ENCODE measurements at places on chromosomes 6 and 20.
A peak's percentile ranks its signal among the peaks of the same experiment; 100 is the strongest.

DNA sequence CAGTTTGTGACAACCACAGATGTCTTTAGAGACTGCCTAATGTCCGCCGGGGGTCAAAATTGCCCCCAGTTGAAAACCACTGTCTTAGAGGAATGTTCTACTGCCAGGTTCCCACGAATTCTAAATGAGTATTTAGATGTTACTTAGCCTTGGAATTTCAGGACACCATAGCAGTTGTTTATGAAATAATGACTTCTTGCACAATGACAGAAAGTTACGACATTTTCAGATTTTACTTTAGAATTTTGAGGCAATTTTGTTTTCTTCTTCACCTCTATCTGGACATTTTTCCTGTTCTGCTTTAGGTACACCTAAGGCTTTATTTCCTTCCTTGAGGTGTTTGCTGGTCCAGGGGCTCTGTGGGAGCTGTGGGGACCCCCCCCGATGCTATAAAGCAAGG, 83.4 kb downstream of the CCDC170 start:
- DNase-seq, result no peak

- DNase-seq, result no peak
Measured at GRCh38 chr6:130713144-130713543, 114.1 kb upstream of the SMLR1 start.

- no peak for DNase-seq
Measured at GRCh38 chr6:129331450-129332138, 378.4 kb downstream of the ARHGAP18 start.

DNA sequence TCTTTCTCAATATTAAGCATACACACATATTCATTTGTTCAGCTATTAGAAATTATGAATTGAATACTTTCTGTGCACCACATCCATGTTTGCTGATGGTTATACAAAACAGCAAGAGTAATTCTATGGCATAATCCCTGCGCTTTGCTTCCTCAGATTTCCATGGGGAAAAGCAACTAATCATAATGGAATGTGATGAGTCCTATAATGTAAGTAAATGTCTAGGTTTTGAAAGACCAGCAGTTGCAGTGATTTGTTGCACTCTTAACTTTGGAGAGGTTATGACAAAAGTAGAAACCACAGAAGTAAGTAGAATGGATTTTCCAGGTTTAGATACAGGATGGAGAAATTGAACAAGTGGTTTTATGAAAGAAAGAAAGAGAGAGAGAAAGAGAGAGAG, 652.1 kb downstream of the CBLN4 start:
- no peak for DNase-seq

DNA sequence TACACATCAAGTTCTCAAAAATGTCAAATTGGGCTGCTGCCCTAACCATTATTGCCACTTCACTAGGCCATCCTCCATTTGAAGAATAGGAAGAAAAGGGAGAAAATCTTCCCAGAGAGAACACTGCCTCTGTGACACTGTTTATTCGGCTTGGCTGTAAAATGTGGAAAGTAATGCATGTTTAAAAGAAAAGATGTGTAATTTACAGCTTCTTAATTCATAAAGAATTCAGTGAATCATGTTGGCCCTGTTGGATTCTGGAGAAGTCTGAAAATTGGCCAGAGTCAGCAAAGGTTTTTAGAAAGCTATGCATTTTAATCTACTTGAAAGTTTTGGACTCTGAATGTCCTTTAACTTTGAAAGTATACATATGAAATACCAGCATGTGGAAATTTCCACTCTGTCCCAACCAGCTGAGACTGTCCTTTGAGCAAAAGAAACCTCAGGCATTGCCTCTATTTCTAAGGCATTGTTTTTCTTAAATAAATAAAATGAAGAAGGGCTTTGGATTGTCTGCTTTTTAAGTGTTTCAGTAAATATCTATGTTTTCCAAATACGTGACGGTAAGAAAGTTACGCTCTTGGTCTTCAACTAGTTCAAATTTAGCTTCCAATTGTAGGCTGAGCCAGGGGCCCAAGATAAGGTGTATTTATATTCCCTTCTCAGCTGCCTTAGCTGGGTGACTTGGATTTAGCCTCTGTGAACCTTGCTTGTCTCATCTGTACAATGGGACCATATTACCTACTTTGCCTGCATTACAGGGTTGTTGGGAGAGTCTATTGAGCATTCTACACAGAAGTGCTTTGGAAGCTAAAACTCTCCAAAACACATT, 222.2 kb downstream of the UST start:
- DNase-seq, result no peak

- no peak for DNase-seq
Measured at GRCh38 chr20:50585678-50586077, 75.5 kb downstream of the PTPN1 start.

GRCh38 chr6:84033523-84034451, at the start of gene MRAP2:
Gene MRAP2 (plus strand): TSS chr6:84033772. CDS start chr6:84055319, 21,547 bp downstream.
- DNase-seq, result peak; percentile 54

DNA sequence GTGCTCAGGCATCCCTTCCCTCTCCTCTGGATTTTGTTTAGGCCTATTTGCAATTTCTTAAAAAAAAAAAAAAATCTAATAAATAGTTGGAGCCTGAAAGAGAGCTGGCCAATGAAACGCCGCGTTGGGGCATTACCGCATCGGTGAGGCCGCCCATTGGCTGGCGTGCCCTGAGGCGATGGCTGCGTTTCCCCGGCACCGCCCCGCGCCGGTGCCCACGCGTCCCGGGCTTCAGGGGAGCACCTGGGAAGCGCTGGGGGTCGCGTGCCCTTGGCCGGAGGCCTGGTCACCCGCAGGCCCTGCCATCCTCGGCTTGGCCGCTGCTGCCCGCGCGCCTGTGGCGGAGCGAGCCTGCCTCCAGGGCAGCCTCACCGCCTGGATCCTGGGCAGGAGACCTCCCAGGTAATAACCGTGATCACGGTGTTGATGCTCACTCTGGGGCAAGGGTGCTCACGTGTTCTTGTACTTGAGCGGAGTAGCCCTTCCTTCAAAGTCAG, 155.4 kb downstream of the NRN1 start:
- DNase-seq, result peak; percentile 49

DNA sequence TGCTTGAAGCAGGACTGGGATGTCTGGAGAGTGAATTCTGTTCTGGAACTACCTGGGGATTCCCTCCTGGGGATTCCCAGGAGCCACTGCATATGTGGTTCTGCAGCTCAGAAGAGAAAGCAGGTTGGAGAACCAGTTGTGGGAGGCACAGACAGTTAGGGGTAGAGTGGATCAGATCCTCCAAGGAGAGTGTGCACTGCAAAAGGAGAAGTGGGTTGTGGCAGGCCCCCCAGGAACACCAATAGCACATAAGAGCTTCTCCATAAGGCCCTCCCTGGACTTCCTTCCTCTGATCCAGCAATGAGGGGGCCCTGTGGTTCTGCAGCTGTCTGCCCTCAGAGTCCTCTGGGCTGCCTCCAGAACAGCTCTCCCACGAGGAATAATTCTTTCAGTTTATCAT, 369.2 kb upstream of the CNR1 start:
- no peak for DNase-seq

DNA sequence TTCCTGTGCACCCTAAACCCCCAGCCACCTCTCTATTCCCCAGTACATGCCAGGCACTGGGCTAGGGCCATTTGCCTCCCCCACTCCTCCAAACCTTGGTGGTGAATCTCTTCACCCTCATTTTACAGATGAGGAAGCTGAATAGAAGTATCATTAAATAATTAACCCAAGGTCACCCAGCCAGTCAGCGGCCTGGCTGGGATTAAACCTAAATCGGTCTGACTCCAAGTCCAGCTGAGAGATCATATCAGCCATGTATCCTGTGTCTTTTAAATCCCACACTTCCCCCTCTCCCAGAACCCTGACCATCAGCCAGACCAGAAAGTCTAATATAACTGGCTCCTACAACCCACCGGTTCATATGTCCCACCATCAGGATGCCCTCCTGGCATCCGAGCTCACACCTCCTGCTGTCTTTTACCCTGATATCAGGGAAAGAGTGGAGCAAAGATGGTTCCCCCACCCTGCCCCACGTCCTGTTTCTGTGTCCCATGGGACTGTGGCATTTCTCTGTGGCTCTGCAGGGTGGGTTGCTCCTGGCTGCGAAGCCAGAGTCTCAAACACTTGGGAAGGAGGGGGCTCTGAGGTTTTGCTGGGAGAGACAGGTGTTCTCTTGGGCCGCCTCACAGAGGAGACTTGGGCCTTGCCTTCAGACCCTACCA, 145.3 kb downstream of the VEGFA start:
- peak; percentile 16 for DNase-seq

DNA sequence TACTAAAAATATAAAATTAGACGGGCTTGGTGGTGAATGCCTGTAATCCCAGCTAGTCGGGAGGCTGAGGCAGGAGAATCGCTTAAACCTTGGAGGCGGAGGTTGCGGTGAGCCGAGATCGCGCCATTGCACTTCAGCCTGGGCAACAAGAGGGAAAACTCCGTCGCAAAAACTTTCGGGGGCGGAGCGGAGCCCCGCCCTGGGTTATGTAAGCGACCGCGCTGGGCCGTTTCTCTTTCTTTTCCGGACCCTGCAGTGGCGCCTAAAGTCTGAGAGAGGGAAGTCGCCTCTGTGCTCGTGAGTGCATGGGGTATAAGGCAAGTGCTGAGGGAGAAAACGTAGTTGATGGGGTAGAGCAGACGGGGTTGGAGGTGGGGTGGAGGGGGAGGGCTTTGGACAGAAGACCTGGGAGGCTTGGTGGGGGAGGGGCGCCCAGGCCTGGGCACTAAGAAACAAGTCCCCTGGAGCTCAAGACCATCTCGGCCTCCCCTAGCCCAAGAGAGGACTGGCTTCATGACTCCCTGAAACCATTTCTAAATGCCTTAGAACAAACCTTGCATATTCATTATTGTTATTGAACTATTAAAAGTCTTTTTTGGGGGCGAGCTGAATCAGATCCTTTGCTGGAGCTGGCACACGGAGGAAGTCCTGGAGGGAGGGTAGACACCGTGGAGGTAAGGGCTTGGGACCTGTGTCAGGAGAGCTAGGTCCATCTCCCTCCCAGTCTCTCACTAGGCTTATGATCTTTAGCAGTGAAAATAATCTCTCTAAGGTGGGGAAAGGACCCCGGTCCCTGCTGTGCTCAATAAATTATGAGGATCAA, 2.7 kb upstream of the MICA start:
- DNase-seq, result peak; percentile 85

DNA sequence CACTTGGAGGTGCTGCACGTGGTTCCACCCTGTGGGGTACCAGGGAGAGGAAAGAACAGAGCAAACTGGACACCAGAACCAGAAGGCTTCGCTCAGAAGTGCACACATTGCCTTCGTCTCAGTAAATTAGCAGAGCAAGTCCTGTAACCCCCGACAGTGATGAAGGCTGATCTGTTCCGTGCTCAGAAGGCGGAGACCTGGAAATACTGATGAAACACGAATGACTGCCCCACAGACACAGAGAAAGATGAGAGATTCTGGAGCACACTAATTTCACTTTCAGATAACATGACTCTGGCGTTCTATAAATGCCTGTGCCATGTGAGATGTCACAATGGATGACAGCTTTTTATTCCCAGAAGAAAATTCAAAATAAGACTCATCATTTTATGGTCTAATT, 44.2 kb upstream of the CCR6 start:
- DNase-seq, result no peak

DNA sequence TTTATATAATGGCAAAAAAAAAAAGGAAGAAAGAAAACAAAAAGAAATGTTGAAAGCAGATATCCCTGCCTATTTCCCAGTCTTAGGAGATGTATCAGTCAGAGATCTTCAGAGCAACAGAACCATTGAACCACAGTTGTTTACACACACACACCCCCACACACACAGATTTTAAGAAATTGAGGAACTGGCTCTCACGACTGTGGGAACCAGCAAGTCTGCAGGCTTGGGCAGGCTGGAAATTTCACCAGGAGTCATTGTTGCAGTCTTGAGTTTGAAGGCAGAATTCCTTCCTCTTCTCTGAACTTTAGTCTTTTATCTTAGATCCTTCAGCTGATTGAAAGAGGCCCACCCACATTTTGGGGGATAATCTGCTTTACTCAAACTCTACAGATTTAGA, 380.9 kb downstream of the CDKAL1 start:
- DNase-seq, result no peak

DNA sequence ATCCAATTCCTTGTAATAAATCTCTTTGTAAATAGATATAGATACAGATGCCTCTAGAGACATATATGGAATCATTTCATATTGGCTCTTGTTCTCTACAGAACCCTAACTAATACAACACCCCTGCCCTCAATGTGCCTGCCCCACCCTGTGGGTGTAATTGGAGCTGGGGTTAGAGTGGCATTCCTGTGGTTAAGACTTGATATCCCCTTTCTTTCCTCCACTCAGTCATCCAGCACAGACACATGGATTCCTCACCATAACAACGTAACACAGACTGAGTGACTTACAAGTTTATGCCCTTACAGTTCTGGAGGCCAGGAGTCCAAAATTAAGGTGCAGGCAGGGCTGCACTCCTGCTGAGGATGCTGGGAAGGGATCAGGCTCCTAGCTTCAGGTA, 42.8 kb downstream of the C6orf118 start:
- no peak for DNase-seq

GRCh38 chr20:21832442-21833385, 127.2 kb downstream of the PAX1 start:
- peak; percentile 67 for DNase-seq

- no peak for DNase-seq
Measured at GRCh38 chr6:37814374-37814773, 5.2 kb upstream of the ZFAND3 start.

DNA sequence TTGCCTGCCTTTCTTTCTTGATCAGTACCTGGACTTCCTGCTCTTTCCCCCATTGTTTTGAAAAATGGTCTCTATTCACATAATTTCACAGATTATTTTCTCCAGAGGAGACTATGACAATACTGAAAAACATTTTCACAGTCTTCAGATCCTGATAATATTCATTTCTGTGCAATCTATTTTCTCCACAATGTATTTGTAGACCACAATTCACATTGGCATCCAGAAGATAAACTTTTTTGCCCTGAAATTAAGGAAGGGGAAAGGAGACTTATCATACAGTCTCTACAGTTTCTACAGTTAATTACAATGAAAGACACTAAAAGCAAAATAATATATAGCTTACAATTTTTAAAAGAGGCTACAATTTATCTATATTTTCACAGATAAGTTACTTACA, 18.4 kb downstream of the LCA5 start:
- no peak for DNase-seq

- DNase-seq, result no peak
Measured at GRCh38 chr20:15814360-15814759, 758.9 kb downstream of the KIF16B start.

DNA sequence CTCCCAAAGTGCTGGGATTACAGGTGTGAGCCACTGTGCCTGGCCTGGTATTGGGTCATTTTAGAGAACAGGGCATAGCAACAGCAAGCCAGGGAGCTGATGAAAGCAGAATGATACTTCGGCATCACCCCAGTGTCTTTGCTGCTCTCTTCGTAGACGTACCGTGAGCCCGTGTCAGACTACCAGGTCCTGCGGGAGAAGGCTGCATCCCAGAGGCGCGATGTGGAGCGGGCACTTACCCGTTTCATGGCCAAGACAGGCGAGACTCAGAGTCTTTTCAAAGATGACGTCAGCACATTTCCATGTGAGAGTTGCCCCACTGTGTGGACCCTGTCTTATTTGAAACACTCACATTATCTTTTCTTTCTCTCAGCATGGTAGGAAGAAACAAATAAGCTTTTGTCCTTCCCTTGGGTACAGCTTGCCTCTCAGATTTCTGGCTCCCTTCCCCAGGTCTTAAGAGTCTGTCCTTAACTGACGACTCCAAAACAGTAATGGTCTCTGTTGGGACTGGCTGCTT, 15.9 kb downstream of the TAF8 start:
- DNase-seq, result no peak

- no peak for DNase-seq
Measured at GRCh38 chr20:17490501-17490900, 40.7 kb downstream of the BFSP1 start.

- no peak for DNase-seq
Measured at GRCh38 chr6:16105854-16106253, 23.0 kb upstream of the MYLIP start.
